ENCODE measurements at places on chromosomes 7 and 10.

DNA sequence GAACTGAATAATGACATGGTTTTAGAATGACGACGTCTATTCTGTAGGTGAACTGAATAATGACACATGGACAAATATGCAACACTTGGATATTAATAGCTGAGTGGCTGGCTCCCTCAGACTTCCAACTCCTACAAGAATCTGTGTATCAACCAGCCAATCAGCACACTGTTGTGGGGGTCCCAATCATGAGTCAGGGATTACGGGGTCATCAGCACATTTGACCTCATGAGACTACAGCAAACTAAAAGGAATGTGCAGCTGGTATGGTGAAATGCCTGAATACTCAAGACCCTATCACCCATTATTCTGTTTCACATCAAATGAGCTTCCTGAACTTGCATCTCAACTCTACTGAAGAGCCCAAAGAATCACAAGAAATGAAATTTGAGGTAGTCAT is 192.5 kb downstream of the ANK3 start:
- DNase-seq, result no peak

DNA sequence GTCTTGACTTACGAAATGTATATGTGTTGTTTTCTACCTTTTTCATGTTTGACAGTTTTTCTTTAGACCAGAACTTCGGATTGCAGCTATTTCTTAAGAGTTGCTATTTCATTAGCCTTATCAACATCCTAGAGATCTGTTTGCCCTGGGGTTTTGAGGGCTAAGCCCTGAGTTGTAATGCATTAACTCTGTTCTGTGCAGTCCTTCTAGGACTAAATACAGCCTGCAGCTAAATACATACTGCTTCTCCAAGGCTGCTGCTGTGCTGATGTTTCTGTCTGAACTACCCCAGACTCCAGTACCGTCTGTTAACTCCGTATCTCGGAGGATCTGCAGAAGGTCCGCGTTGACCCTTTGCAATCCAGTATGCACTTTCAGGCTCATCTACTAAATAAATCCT is 26.5 kb downstream of the KIAA1217 start:
- no peak for DNase-seq

DNA sequence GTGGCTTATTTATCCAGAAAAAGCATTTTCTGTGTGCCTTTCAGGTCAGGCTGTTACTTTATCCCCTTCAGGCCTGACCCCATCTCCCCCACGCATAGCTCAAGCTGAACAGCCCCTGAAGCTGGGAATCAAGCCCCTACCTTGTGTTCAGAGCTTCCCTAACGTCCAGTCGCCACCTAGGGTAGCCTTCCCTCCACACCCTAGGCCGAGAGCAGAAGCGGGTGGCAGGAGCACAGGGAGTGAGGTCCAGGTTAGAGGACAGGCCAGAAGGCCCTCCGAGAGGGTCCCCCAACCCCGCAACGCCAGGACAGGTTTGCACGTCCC is 479 bp upstream of the SEMA4G start:
- DNase-seq, result no peak

DNA sequence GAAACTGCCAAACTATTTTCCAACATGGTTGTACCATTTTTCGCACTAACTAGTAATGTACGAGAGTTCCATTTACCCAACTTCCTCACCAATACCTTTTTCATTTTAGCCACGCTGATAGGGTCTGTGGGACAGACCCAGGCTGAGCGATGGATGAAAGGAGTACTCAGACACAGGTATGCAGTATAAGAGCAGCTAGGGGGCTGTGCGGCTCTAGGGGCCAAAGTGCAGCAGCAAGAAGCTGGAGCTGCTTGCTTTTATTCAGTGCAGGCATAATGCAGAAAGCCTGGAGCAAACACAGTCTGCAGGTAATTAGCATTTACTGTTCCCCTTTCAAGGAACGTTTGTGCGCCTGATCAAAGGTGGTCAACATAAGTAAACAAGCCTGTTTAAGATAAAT is 21.0 kb downstream of the UCMA start:
- no peak for DNase-seq

- no peak for DNase-seq
Measured at GRCh38 chr10:74049955-74050354, 52.0 kb downstream of the VCL start.

DNA sequence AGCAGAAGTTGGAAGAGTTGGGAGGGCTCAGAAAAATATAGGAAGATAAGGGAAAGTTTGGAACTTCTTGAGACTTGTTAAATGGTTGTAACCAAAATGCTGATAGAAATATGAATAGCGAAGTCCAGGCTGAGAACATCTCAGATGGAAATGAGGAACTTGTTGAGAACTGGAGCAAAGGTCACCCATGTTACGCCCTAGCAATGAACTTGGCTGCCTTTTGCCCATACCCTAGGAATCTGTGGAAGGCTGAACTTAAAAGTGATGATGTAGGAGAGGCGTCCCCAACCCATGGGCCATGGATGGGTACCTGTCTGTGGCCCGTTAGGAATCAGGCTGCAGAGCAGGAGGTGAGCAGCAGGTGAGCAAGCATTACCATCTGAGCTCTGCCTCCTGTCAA is 347.8 kb downstream of the ARL4A start:
- DNase-seq, result no peak

GRCh38 chr7:103781409-103781808 is 208.0 kb downstream of the RELN start:
- DNase-seq, result no peak

DNA sequence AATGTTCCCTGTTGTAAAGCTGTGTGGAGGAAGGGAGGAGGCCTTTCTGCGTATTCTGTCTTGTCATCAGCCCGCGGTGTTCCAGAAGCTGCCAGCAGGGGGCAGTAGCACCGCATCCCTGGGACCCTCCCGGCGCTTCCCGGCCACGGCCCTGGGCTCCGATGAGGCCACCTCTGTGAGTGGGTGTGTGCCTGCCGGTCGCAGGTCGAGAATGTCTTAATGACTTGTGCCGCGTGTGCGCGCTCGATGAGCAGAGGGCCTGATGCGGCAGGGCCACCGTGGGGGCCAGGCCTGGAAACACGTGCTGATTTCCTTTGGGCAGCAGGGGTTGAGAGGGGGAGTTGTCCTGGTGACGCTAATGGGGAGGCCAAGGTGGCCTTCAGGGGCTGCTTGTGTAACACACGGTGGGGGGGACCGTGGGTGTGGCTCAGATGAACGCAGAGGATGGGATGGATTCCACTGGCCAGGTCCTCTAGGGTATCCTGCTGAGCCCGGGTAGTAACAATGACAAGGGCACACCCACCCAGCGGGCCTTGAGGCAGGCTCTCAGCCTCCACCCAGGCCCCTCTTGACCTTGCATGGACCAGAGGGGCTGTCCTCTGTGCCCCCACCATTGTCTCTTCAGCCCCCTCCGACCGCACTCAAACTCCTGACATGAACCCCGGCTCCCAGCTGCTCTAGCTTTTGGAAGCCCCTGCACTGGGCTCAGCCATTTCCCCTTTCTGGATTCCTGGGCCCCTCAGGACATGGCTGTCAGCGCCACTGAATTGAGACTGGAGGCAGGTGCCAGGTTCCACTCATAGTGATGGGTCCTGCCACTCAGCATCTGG is 135.9 kb upstream of the PODXL start:
- peak; percentile 23 for DNase-seq

Data from activated CD4-positive, alpha-beta T cell treated with anti-CD3 and anti-CD28 coated beads, Interleukin-2, amount 50 U/mL, for 24 hours (primary cell).